ENCODE measurements at places on chromosomes 11 and 22. TPM values are rescaled to one million over a fixed set of nuclear protein-coding genes. Genes with fewer than 3 reads are reported as not detected.
A peak's percentile ranks its signal among the peaks of the same experiment; 100 is the strongest.

DNA sequence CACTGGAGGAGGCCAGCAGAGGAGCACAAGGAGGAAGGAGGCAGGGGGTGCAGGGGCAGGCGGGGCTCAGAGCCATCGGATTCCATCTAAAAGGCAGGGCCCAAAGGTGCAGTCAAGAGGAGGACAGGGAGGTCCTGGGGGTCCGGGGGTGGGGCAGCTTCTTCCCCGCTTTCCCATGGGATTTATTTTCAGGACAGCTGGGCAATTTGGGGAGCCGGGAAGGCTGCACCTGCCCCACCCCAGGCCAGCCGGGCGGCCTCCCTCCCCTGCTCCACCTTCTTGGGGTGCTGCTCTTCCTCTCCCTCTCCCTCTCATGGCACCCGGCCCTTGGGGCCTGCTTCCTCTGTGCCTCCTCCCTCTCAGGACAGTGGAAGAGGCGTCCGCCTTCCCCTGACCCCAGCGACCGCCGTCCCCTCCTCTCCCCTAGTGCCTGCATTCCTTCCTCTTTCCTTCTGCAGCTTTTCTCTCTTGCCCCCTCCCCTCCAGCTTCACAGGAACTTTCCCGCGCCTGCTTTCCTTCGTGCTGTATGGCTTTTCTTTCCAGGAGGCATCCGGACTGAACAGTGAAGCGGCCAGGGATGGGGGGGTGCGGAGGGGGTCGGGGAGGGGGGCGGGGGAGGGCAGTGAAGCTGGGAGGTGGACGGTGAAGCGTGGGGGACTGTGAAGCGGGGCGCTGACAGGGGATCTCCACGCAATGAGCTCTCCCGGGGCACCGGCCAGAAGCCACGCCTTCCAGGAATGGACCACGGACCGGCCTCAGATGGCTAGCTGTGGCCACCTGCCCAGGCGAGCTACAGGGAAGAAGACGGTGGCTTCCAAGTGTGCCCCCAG, 26.9 kb downstream of the APOBEC3H start:
- no peak for DNase-seq

DNA sequence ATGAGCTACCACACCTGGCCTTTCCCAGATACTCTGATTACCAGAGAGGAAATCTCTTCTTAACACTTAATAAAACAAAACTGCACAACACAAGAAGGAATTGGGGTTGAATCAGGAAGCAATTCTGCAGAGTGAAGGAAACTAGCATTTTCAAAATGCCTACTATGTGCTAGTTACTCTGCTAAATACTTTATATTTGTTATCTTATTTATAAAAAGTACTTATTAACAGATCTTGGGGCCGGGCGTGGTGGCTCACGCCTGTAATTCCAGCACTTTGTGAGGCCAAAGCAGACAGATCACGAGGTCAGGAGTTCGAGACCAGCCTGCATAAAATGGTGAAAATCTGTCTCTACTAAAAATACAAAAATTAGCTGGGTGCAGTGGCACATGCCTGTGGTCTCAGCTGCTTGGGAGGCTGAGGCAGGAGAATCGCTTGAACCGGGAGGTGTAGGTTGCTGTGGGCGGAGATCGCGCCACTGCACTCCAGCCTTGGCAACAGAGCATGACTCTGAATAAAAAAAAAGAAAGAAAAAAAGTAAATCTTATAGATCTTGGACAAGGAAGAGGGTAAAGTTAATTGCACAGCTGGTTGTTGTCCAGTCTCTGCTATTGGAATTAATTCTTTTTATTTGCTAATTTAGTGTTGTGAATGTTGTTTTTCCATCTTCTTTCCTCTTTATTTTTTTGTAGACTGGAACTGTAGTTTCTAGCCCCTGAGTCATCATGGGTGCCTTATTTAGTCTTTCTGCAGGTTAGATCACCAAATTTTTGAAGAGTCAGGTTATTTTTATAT, 22.1 kb downstream of the TMEM135 start:
- DNase-seq: no peak

DNA sequence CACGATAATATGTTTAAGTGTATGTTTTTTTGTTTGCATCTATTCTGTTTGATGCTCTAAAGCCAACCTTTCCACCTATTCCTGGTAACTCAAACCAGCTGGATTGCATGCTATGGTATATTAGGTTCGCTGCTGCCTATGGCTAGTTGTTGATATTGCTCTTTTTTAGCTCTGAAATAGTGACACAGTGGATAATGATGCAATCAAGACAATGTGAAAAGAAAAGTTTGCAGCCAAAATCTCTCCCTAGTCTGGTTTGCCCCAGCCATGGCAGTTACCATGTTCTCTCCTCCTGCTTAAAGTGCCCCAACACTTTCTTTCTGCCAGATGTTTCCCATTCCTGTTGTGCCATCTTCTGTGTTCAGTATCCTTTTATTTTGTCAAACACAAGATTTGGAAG, 269.7 kb downstream of the DYNC2H1 start:
- DNase-seq: no peak

APOL1 gene
- total RNA-seq: 15.2 TPM

SLC22A12 gene
- total RNA-seq: not detected

DNA sequence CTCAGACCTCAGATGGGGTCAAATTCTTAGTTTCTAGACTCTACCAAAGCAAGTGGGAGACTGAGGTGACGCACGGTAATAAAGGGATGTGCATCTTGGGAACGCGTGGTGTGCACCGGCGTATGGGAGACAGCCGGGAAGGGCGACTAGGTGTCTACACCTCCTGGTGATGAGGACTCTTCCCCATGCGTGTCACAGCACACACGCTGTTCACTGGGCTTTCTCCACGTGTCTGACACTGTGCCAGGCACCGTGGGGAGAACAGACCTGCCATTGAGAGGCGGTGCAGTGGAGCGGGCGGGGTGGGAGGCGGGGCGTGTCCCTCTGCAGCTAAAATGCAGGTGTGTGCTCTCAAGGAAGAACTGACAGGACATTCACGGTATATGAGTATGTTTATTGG, 5.3 kb downstream of the FXYD6 start:
- DNase-seq: no peak

DNA sequence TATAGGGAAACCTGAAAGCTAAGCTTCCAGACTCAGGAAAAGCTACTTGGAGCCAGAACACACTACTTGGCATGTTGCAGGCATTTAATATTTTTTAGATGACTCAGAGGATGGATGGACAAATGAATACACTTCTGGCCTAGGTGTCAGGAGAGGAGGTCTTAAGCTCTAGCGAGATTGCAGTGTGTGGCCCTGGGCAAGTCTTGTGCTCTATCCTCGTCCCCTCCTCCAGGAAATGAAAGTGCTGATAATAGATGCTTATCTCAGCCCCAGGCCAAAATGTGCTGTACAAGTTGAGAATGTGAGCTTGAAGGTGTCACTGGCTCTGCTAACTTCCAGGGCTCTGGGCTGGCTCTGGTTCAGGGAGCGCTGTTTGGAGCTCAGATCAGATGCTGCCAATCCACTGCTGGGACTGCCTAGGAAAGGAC, 136.3 kb downstream of the PKNOX2 start:
- DNase-seq: peak; percentile 31

GAL gene
- 0.58 TPM for total RNA-seq
